Fibroblast of skin of right quadriceps (primary cell): ENCODE measurements at places on chromosomes 13 and 19.

DNA sequence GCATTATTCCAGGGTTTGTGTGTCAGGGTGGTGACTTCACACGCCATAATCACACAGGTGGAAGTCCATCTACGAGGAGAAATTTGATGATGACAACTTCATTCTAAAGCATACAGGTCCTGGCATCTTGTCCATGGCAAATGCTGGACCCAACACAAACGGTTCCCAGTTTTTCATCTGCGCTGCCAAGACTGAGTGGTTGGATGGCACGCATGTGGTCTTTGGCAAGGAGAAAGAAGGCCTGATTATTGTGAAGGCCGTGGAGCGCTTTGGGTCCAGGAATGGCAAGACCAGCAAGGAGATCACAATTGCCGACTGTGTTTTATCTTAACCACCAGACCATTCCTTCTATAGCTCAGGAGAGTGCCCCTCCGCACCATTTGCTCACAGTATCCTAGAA is 18.2 kb upstream of the SLC25A30 start:
- no peak for DNase-seq

DNA sequence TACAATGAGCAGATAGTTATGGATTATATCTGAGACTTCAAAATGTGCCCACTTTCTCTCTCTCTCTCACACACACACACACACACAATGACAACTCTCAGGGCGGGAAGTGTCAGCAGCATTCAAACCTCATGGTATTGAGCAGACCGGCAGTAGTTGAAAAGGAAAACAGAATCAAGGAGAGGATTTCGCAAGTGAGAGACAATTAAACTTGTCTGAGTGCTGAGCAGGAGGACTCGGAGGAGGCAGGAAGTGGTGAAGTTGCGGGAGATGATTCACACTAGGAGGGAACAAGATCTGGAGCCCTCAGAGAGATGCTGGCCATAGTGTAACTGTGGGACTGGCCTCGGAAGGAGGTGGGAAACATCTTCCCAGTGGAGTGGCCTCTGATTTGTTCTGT is 353.1 kb downstream of the EFNB2 start:
- DNase-seq: peak; percentile 94

GRCh38 chr13:26465514-26465913 is 92.0 kb upstream of the WASF3 start:
- DNase-seq: no peak

DNA sequence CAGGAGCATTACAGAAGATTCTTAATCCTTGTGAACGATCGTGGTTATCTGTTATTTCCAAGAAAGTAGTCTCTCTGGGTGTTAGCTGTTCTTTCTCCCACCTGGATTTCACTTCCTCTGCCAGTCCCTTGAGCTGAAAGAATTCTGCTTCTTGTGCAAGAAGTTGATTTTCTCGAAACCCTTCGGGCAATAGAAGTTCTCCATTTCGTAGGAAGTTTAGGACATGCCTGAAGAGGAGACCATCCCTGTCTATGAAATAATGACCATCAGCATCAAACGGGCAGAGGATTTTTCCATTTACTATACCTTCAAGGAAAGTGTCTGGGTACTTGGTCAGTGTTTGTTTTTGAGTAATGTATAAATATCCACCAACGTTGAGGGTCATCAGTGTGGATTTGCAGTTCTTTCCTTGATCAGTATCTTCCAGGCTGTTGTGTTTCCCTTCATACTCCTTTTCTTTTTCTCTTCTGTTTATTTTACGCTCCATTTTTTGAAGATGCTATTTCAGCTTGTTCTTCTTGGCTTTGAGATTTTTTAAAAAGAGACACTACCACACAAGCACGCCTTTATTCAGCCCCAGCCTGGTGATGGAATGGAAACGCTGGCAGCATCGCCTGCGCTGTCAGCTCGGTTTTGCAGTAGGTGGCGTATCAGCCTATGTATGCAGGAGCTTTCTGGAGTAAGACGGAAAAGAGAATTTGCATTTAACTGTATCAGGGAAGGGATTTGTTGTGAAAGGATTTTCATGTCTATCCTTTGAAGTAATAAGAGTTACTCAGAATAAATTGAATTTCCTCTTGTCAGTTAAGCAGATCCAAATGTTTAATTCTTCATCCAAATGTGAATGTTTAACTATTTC is 6.5 kb downstream of the KCTD4 start:
- peak; percentile 42 for DNase-seq

DNA sequence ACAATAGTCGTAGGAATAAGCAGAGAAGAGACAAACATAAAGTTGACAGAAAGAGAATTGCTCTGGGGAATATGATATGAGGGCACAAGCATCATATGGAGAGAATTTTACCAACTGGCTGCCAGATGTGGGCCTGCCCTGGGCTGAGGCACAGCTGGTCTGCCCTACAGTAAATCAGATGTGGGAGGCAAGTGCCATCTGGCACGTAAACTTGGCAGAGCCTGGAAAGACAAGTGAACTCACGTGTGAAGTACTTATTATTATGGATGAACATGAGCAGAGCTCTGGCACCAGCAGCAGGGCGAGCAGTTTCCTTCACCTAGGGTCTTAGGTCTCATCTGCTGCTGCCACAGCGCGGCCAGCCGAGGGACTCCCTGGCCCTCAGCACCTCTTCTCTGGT is 20.6 kb downstream of the PCDH8 start:
- DNase-seq: no peak

DNA sequence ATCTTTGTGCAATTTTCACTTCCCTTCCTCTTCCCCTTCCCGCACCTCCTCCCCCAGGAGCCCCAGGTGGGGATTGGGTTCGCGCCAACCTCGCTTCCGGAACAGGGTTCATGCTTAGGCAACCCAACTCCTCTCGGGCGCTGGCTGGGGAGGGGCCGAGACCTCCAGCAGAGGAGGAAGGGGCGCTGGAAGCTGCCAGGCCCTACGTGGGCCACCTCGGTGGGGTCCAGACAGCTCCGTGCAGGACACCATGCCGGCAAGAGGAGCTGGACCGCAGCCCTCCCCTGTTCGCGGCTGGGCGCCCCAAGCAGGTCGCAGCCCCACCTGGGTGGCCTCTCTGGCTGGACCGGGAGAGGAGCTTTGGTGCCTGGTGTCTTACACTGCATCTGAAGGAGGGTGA is 91.1 kb downstream of the SPACA7 start:
- DNase-seq: no peak

DNA sequence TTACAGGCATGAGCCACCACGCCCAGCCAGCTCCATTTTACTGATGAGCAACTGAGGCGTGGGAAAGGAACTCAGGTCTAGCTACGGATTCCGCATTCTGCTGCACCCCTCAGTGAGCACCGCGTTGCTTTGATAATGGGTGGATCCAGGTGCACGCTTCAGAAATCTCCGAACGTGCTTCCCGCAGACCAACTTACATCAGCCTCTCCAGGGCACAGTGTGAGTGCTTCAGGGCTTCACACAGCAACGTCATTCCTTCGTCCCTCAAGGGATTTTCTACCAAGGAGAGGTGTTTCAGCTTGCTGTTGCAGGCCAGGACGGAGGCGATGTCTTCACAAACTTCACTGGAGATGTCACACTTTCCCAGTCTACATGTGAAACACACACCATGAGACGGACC is 21.7 kb downstream of the NLRP9 start:
- no peak for DNase-seq

- no peak for DNase-seq
Measured at GRCh38 chr19:29681422-29682235, 16.4 kb downstream of the PLEKHF1 start.

GRCh38 chr13:92833071-92833470 is 393.5 kb upstream of the GPC6 start:
- peak; percentile 1 for DNase-seq

DNA sequence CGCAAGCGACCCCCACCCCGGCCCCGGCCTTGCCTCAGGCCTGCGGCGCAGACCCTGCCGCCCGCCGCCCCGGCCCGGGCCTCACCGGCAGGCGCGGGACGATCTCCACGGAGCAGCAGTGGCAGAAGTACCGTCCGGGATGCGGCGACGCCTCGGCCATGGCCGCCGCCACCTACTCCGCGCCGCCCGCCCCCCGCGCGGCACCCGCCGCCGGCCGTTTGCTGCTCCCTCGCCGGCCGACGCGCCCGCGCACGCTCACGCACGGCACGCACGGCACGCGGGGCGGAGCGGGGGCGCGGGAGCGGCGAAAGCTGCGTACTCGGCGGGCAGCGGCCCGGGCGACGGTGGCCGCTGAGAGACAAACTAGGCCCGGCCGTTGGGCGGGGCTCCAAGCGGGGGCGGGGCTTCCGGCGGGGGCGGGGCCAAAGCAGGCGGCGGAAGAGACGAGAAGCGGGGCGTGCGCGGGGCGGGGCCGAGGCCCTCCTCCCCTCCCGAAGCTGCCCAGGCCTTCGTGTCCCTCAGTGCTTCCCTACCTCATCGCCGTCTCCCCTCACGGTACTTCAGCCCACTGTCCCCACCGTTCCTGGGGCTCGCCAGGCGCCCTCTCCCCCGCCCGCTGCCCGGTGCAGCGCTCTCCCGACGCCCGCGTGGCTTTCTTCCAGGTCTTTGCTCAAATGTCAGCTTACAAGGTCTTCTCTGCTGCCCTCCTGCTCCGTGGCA is at the start of gene RNF126:
RNF126 (minus strand) TSS at position 253 of the 720 bp plus-strand sequence; CDS start at position 160, 93 bp downstream.
- peak; percentile 94 for DNase-seq
